Activated naive CD8-positive, alpha-beta T cell treated with anti-CD3 and anti-CD28 coated beads, Interleukin-2, amount 10 ng/mL, durations not matched to agents 7 days and 5 days (primary cell): ENCODE measurements at places on chromosomes 5 and 9. TPM values are rescaled to one million over a fixed set of nuclear protein-coding genes. Genes with fewer than 3 reads are reported as not detected.
A peak's percentile ranks its signal among the peaks of the same experiment; 100 is the strongest.

DNA sequence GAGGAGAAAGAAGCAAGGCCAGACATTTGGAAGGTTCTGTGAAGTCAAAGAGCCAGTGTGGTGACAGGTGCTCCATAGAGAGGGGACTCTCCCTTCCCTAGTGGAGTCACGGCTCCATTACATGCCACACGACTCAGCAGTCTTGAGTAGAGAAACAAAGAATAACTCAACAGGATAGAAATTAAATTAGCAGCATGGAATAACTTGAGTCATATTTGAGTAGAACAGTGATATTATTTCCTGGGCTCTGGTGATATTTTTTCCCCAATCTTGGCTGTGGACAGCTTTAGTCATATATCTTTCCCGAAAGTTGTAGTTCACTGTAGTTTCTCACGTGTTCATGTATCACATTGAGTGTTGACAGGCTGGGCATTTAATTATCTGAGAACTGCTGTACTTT, 149.7 kb upstream of the EFNA5 start:
- no peak for DNase-seq

DNA sequence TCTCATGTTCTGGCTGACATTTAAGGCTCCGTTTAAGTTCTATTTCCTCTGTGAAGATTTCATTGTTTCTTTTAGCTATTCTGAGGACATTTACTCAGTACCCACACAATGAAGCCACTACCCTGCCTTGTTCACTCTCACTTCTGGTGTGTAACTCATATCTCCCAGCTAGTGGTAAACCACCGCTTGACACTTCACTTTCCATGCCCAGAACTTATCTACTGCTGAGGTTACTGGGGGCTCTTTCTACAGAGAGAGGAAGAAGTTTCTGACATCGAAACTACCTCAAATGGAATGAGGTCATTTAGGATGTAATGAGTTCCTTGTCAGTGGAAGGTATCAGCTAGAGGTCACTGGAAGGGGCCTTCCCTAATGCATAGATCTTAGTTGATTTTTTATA, 501.5 kb downstream of the DMAC1 start:
- DNase-seq, result no peak

DNA sequence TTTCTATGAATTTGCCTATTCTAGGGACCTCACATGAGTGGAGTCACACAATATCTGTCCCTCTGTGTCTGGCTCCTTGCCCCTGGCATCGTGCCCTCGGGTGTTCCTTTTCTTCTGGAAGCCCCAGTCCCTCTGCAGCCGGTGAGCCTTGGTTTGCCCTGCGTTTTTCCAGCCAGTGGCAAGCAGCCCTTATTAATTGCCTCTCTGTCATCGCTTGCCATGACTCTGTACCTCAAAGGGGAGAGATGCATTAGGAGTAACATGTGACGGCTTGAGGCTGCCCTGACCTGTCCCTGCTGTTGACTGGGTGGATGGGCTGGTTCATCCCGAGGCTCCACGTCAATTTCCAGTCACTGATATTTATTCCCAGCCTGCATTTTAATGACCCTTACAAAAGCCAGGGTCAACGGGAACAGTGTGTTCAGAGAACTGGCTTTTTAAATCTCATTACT, 87.3 kb downstream of the CFAP90 start:
- no peak for DNase-seq

- no peak for DNase-seq
Measured at GRCh38 chr5:124200381-124200780, 546.1 kb downstream of the ZNF608 start.

- DNase-seq, result no peak
Measured at GRCh38 chr5:158701007-158701391, 398.7 kb downstream of the EBF1 start.

DNA sequence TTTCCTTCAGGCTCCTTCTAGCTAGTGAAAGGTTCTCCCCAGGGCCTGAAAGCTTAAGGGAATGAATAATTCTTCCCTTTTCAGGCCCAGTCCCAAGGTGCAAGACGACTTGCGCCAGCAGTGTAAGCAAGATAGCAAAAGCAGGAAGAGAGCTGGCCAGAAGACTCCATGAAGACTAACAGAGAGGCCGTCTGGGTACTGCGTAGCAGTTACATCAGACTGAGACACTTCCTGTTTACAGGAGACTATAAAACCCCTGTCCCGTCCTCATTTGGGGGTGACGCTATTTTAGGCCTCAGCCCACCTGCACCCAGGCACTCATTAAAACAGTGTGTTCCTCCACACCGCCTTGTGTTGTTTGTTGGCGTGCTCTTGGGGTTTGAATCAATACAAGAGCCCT, 90.7 kb upstream of the MOCS2 start:
- no peak for DNase-seq

DNA sequence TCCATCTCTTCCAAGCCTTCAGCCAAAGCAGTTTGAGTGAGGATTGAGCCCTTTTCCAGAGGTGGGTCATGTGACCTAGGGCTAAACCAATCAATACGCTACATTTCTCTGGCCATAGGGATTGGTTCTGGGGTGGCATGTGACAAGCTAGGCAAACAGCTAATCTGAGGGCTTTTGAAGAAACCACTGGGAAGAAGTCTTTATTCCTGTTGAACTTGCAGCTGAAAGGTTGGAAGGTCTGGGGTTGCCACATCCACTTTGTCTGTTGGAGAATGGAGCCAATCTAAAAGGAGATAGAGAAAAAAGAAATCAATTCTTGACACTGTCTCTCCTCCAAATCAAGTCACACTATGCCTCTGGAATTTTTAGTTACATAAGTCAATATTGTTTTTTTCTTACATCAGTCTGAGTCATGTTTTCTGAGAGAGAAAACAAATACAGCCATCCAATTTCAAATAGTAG, 637.8 kb upstream of the WWC1 start:
- no peak for DNase-seq

DNA sequence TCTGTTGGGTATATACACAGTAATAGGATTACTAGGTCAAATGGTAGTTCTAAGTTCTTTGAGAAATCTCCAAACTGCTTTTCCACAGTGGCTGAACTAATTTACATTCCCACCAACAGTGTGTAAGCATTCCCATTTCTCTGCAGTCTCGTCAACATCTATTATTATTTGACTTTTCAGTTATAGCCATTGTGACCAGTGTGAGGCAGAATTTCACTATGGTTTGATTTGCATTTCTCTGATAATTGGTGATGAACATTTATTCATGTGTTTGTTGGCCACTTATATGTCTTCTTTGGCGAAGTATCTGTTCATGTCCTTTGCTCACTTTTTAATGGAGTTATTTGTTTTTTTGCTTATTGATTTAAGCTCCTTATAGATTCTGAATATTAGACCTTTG, 596.2 kb upstream of the DAB2 start:
- no peak for DNase-seq

DNA sequence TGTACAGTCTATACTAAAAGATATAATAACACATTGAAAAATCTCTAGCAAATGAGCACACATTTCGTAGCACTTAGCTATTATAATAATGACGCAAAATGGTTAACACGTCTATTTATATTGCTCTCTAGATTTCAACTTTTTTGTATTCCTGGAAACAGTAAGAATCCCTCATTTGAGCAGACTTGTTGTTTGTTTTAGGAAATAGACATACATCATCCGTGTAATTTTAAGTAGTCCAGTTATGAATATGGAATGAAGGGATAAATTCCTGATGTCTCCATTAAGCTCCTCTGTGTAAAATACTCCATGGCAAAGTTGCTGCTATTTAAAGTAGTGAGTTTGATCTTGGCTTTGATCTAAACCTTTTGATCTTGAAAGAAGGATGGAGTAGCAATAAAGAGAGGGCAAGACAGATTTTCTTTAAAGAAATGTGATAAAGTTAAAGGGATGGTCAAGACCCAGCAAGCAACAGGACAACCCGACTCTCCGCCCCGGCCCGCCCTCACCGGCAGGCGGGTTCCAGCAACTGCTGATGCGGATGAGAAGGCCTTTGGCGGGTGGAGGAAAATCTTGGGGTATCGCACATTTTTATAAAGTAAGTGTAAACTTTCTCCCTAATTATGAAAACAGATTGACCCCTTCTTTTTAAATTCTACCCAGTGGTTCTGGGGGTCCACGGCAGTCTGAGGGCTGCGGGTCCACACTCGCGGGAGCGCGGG, 277.4 kb downstream of the AOPEP start:
- DNase-seq, result peak; percentile 33

DNA sequence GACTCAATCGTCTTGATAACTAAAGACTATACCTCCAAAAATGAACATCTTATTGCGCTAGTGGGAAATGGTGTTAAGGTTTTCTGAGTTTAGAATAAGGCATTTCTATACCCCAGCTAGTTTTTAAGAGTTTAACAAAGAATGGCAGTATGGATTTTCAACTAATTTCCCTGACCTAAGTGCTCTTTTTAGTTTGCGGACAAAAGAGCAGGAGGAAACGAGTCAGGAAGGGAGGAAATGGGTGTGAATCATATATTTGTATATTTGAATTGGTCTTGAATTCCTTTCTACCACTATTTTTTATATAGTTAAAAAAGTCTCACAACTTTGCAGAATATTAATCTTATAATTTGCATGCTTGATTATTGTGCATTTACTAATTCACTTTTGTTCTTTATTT, 516.3 kb upstream of the ZNF608 start:
- no peak for DNase-seq

GRCh38 chr5:19301271-19301670, 686.7 kb downstream of the CDH18 start:
- no peak for DNase-seq

GRCh38 chr5:2007496-2007877, 124.8 kb upstream of the IRX4 start:
- DNase-seq, result no peak

GRCh38 chr9:17963498-17963897, 384.6 kb downstream of the SH3GL2 start:
- no peak for DNase-seq

DNA sequence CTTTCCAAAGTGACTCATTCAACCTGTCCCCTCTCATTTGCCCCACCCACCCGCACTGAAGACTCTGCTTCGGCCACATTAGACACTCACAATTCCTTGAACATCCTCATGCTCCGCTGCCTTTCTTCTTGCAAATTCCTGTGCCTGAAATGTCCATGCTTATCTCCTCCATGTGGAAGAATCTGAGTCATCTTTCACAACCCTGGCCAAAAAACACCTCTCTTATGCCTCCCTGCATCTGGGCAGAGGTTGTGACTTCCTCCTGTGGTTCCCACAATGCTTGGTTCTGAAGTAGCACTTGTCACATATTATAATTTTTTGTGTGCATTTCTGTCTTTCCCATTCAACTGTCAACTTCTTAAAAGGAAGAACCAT, 238.6 kb downstream of the ENC1 start:
- DNase-seq, result no peak

The ALDH1A1 gene
- total RNA-seq, result 1.3 TPM

The ARID3C gene
- not detected for total RNA-seq

The OR1L4 gene
- total RNA-seq, result not detected

The SUSD3 gene
- 70.4 TPM for total RNA-seq

The SLC4A9 gene
- total RNA-seq, result 0.31 TPM

The OLFM1 gene
- not detected for total RNA-seq

The C5orf15 gene
- 19.1 TPM for total RNA-seq

The MOB3B gene
- 3.2 TPM for total RNA-seq

The SPATA31A3 gene
- not detected for total RNA-seq
